ENCODE measurements at places on chromosomes 7 and 10.
A peak's percentile ranks its signal among the peaks of the same experiment; 100 is the strongest.

DNA sequence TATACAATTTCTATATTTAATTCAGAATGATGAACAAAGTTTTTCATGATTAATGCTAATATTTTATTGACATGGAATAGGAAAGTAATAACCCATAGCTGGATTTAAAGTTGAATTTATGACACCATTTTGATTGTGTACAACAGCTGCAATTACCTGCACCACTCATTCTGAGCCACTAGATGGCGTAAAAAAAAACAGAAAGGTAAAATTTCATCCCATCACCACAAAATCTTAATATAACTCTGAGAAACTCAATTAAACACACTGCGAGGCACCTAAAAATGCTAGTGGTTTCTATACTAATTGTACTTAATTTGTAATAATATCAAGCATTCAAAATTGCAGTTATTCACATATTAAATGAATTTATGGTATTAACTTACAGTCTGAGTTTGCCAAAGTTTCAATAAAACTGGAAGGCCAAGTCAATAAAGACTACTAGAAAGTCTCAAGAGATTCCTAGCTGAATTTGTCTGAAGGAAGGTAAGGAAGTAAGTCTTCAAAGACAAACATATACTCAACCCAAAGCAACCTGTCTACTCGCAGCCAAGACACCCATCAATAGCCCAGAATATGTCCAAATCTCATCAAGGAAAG, 182.5 kb downstream of the SKAP2 start:
- DNase-seq: no peak

DNA sequence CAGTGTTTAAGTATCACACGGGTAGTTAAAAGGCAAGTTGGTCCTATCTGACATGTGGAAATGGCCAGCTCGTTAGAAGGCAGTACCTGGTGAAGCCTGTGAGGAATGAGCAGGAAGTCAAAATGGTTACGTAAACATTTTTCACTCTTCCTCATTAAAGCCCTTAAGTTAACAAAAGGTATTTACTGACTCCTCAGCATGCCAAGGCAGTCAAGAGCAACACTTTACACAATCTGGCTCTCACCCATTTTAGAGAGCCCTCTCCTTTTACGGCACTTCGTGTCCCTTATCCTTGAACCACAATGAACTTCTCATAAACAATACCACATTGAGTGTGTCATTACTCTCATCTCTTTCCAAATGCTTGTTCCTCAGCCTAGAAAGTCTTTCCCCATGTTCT, 11.0 kb upstream of the RSBN1L start:
- no peak for DNase-seq

- no peak for DNase-seq
Measured at GRCh38 chr7:16644157-16644556, 1.4 kb downstream of the ANKMY2 start.

DNA sequence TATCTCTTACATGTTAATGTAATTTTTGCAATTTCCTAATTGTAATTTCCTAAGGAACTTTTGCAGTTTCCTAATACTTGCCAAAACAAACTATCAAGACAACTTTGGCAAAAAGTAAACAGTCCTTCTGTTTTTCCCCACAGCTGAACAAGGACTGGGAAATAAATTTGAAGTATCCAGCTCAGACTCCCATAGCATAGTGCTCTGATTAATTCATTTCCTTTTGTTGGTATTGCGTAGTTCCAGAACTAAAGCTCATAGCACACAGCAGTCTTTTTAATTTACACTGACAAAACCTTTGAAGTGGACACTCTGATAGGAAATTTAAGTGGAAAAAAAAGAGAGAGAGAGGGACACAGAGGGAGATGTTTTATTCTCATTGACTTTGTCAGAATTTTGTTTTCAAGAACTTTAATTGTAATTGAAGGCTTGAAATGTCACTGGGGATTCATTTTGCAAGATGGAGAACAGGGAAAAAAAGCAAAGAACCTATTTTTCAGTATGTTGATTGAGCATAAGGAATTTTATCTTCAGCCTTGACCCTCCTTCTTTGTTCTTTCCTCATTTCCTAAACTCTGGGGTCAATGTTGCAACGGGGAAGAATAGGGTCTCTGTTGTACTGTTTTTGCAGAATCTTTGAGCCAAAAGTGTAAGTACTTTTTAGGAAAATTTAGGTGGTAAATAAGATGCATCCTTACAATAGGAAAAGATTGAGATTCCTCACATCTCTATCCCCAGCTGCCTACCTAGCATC, 232.2 kb upstream of the NPSR1 start:
- no peak for DNase-seq

- DNase-seq: no peak
Measured at GRCh38 chr10:16529853-16530252, 8.2 kb upstream of the C1QL3 start.

DNA sequence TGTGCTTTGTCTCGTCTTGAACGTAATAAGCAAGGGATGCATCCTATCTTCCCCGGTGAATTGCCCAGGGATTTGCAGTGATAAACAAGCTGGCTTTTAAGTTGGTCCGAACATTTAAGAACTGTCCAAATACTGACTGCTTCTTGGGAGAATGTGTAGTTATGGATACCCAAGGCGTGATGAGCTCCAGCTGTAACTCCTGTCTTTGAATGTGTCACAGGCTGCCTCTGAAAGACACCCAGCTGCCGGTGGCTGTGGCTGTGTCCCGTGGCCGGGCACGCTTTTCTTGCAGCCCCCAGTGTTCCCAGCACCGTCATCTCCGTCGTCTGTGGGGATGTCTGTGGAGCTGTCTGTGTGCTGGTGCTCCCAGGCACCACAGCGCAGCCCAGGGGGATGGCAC, 118.1 kb downstream of the GLRX3 start:
- DNase-seq: no peak

- DNase-seq: no peak
Measured at GRCh38 chr10:126458466-126458865, 70.2 kb upstream of the ADAM12 start.

GRCh38 chr10:17743437-17743836, 8.6 kb upstream of the TMEM236 start:
- no peak for DNase-seq

GRCh38 chr10:61933859-61934555, 32.5 kb downstream of the ARID5B start:
- no peak for DNase-seq

- DNase-seq: no peak
Measured at GRCh38 chr7:105796365-105796764, 80.0 kb downstream of the ATXN7L1 start.

GRCh38 chr10:117320050-117320665, 55.1 kb downstream of the PDZD8 start:
- DNase-seq: no peak

DNA sequence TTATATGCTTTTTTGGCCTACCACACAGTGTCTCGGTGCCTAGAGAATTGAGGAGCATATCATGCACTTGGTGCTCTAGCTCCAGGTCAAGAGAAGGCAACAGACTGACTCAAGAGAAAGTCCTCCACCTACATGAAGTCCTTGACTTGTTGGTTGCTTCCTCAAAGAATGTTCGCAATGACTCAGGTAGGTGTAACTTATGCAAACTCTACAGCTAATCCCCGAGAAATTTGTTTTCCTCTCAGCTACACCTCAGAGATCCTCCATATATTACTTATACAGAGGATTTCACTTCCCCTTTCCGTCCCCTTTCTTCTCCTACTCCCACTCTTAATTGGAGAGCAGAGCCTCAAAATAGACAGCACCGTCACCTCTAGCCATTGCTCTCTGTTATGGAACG, 1013.1 kb downstream of the KCNMA1 start:
- no peak for DNase-seq

DNA sequence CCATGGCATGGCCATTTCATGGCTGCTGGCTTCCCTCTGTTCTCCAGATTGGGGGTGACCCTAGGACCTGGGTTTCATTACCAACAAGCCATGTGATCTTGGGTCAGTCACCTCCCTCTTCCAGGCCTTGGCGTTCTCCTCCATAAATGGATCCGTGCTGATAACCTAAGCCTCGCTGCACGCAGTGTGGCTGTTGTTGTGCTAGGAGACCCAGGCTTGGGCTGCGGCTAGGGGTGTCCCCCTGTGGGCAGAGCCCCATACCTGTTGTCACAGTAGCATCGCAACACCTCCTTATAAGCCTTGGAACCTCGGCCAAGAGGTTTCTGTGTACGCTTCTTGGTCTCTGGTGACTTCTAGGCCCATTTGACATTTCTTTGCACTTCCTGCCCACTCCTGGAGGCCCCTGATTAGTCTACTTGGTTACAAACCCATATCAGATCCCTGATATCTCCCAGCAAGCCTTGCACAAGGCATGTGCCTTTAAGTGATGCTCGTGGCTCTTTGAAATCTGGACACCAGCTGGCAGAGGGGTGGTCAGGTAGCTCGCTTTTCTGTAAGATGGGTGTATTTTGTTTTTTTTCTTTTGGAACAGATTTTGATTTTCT, 23.6 kb downstream of the ZMIZ1 start:
- DNase-seq: no peak

DNA sequence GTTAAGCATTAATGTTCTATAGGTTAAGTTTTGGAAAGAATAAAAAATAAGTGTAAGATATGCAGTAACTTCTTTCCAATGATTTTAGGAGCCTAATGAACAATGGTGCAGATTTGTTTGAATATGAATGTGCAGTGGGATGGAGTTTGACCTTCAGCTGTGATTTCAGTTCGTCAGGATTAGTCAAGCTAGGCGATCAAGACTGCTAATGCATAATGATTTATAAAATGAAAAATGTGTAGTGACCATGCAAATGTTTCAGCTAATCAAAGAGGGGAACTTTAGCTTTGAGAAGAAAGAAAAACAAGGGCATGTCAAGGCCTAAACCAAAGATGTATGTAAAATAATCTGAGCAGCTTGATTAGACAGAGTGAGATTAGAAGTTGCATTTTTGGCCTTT, 208.5 kb downstream of the FOXP2 start:
- no peak for DNase-seq

DNA sequence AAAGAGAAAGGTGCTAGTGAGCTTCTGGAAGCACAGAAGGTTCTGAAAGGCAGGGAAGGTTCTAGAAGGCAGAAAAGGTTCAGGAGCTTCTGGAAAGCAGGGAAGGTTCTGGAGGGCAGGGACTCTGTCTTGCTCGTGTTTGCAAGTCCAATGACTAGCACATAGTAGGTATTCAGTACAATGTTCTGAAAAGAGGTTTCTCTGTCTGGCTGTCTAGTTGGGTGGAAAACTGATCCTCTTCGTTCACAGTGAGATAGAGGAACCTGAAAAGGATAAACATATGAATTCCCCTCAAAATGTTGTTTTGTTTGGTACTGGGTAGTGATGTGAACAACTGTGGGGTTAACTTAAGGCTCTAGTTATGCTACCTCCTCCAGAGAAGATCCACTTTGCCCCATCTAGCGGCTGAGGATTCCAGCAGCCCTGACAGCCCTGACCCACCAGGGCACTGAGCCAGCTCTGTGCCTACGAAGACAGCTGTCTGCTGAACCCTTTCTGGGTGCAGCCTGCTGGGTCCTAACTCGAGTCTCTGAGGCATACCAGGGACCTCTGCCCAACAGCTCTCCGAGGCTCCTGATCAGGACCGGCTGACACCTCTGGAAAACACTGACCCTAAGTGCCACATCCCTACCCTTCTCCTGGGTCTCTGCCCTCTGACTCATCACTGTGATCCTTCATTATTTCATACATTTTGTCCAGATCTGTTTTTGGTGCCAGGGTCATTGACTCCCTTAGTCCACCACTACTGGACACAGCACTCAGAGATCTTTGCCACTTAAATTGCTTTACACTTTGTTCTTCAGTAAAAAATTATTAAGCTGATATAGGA, 15.4 kb downstream of the PTPRN2 start:
- DNase-seq: no peak

DNA sequence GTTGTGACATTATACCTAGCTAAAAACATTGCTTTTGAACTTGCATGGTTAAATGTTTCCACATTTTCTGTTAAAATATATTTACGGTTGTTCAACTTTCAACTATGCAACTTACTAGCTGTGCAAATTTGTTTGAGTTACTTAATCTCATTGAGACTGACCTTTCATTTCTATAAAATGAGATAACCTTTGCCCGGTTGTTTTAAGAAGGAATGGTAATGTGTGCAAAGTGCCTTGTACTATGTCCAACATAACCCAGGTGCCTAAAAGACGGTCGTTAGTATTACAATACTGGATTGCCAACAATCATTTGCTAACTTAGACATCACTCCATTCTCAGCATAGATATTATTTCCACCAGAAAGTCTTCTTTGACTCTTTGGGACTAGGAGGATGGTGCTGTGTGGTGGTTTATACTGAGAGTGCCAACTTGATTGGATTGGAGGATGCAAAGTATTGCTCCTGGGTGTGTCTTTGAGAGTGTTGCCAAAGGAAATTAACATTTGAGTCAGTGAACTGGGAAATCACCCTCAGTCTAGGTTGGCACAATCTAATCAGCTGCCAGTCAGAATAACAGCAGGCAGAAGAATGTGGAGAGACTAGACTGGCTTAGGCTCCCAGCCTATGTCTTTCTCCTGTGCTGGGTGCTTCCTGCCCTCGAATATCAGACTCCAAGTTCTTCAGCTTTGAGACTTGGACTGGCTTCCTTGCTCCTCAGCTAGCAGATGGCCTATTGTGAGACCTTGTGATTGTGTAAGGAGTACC, 85.2 kb upstream of the PDSS1 start:
- DNase-seq: no peak

- peak; percentile 32 for DNase-seq
Measured at GRCh38 chr10:124354411-124355382, 64.0 kb downstream of the OAT start.

GRCh38 chr7:20601121-20601520, 14.3 kb upstream of the ABCB5 start:
- no peak for DNase-seq

DNA sequence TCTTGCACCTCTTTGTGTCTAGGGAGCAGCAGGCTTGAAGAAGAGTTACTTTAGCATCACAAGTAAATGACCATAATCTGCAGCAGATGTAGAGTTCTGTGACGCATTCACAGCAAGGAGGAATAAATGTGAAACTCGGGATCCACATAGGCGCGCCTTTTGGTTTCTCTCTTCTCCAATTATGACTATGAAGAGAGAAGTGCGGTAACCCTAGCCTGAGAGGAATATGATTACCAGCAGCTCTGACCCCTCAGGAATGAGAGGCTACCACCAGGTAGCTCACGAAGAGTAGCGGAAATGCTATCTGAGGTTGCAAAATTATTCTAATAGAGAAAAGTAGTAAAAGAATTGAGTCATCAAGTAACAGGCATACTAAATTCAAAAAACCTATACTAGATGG, 25.2 kb upstream of the DMTF1 start:
- DNase-seq: no peak

DNA sequence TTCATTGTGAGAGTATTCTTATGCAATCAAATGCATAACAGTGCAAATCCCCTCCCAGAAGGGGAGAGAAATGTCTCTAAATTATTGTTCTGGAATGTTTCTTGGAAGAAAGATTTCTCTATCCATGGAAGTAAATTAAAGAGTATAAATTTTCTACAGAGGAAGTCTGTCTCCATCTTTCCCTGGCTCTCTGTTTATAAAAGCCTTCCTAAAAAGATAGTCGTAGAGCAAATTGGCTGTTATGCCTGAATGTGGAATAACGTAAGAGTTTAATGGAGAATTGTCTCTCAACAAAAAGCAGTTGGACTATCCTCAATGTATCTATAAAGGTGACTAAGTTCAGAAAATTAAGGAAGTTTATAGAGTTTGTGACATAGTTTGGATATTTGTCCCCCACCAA, 76.3 kb downstream of the GNAT3 start:
- DNase-seq: no peak

Data from stimulated activated CD4-positive, alpha-beta T cell treated with anti-CD3 and anti-CD28 coated beads, Interleukin-12 subunit alpha, Interleukin-12 subunit beta, amount 100 ng/mL, for 4 hours (primary cell).